ENCODE measurements at places on chromosomes 6 and 20.

GRCh38 chr6:132381381-132381780 is 19.9 kb downstream of the MOXD1 start:
- no peak for DNase-seq

DNA sequence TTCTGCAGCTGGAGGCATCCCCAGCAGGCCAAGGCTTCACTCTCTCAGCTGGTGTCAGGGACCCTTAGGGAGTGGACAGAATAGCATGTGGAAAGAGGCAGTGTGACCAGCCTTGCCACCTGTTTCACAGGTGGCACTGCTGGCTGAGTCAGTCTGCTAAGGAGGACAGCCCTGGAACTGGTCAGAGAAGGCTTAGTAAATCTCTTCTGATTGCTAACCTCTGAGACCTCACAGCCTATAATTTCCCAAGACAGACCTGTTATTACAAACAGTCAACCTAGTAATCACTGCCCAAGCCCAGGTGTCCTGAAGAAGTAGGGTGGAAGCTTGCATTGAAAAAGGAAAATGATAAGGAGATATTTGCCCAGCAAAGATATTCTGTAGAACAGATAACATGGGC is 26.4 kb upstream of the PAQR8 start:
- DNase-seq, result no peak

DNA sequence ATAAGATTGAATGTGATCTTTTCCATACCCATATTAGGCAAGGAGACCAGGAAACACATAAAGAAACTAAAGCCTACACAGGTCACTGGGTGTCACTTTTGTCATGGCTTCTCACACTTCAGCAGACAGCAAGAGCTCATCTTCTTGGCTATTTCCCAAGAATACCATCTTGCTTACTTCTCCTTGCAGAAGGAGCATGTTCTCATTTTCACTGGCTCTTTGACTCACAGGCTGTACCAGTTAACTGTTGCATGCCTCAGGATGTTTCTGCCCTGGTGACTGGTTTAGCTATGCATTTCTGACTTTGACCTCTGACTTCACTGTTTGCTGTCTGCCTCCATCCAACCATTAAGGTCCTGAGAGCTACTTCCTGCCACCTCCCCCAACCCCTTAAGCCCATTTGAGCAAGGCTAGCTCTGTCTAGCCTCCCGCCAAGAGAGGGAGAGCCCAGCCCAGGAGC is 40.3 kb upstream of the OGFRL1 start:
- no peak for DNase-seq

DNA sequence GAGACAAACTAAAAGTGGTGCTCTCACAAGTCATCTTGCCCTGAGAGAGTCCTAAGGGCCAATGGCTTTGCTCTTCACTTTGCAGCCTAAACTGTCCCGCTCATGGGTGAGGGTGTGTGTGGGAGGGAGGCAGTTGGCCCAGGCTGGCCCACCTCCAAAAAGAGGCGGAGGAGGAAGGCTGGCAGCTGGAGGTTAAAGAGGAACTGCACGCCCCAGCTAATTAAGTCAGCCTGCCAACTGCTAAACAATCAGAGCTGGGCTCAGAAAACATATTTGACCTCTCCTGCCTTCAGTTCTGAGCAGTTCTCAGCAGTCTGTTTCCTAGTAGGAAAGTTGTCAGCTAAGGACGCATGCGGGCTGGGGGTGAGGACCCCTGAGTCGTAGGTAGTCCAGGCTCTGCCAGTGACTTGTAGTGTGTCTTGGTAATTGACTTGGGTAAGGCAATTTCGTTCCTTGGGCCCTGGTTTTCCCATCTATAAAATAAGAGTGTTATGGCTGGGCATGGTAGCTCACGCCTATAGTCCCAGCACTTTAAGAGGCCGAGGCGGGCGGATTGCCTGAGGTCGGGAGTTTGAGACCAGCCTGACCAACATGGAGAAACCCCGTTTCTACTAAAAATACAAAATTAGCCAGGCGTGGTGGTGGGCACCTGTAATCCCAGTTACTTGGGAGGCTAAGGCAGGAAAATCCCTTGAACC is 17.0 kb downstream of the GSS start:
- no peak for DNase-seq

- DNase-seq, result no peak
Measured at GRCh38 chr6:76840041-76840745, 623.1 kb downstream of the HTR1B start.

Data from NCI-H1105 (cell line).